NCI-H446 treated with DMSO at 0.1 percent for 48 hours (cell line): ENCODE measurements at places on chromosomes 3 and 15.

DNA sequence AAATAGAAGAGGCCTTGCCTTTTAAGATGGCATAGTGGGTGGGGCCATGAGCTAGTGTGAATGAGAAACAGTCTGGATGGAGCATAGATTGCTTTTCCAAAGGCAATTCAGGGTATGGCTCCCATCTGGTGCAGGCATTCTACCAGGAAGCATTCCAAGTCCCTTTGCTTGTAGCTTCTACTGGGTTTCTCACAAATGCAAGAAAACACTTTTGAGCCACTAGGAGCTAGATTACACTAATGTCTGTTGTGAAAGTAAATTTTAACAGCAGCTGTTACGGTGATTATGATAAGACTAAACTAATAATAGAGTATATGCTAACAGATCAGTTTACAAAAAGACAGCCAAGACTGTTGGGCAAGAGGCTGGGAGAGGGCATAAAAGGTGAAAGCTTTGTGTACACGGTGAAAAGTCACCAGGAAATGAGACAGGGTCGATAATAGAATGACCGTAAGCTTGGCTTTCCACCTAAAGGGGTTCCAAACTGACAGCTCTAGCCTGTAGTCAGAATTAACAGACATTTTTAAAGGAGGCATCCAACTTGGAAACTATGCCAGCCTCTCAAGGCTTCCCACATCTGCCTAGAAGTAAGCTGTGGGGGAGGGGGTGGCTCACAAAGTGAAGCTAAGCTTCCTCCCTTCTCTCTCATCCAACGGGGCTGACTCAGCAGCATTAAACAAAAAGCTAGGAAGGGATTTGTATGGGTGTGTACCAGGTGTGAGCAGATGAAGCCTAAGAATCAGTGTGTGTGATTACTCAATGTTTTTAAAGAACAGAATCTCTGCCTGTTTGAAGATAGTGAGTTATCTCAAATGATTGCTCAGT lies 61.1 kb upstream of the GPD1L start:
- DNase-seq, result peak; percentile 84

DNA sequence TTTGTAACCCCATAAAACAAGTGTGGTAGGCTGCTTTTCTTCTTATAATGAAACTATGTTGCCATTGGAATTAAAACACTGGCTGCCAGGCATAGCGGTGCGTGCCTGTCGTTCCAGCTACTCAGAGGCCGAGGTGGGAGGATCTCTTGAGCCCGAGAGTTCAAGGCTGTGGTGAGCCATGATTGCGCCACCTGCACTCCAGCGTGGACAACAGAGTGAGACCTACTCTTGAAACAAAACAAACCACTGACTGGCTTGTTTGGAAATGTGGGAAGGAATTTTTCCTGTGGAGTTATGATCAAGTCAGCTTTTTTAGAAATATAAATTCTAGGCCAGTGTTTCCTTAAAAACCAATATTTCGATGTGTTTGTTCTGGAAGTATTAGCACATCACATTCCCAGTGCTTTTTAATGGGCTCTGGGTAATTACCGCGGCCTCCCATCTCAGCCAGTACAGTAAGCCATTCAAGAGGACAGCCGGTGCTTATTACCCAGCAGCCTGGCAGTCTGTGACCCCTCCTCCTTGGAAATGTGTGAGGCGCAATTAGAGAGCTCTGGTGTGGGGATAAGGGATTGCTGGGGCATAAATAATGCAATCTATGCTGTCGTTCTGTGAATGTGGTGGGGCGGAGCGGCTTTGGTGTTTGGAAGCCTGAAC lies 58.3 kb upstream of the TRAK1 start:
- DNase-seq, result peak; percentile 74

GRCh38 chr15:52912172-52912571 lies 122.0 kb upstream of the ONECUT1 start:
- DNase-seq, result no peak

DNA sequence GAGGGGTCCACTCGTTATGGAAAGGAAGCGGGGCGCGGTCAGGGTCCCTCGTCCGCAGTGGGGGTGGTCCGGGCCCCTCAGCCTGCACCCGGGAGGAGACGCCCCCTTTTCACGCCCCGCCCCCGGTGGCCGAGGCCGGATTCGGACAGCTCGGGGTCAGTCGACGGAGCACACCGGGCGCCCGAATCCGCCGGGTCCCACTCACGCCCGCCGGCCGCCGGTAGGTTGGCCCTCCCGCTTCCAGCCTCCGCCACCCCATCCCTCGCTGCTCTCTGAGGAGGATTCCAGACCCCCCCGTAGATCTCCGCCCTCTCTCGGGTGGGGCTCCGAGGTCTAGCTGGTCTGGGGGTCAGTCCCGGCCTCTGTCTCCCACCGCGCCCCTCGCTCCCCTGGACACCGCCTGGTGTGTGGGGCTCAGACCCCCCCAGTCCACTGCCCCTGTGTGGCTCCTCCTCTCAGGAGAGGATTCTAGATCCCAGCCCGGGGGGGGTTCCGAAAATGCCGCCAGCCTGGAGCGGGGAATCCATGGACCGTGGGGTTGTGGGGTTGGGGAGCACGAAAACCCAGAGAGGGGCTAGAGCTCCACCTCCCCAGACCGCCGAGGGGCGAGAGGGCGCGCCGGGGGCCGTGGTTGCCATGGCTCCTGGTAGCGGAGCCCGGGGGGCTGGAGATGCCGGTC lies 725 bp downstream of the CHL1 start:
- DNase-seq, result no peak

- DNase-seq, result no peak
Observed at GRCh38 chr3:105614288-105615030, 247.8 kb downstream of the ALCAM start.
